ENCODE measurements at places on chromosomes 4 and X.

GRCh38 chr4:138298431-138298830, 56.3 kb upstream of the SLC7A11 start:
- DNase-seq, result no peak

- no peak for DNase-seq
Measured at GRCh38 chr4:169493164-169493524, 119.2 kb downstream of the NEK1 start.

DNA sequence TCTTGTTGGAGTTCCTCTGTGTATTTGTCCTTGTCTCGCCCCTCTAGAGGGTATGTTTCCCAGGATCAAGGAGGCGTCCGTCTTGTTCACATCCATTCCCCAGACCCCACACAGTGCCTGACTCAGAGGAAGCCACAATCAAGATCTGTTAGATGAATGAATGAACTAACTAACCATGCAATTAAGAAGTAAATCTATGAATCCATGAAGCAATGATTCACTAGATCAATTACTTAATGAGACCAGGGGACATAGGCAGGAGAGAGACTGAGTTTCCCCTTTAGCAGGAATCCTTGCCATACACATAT, 11.9 kb downstream of the BLOC1S4 start:
- DNase-seq, result no peak

DNA sequence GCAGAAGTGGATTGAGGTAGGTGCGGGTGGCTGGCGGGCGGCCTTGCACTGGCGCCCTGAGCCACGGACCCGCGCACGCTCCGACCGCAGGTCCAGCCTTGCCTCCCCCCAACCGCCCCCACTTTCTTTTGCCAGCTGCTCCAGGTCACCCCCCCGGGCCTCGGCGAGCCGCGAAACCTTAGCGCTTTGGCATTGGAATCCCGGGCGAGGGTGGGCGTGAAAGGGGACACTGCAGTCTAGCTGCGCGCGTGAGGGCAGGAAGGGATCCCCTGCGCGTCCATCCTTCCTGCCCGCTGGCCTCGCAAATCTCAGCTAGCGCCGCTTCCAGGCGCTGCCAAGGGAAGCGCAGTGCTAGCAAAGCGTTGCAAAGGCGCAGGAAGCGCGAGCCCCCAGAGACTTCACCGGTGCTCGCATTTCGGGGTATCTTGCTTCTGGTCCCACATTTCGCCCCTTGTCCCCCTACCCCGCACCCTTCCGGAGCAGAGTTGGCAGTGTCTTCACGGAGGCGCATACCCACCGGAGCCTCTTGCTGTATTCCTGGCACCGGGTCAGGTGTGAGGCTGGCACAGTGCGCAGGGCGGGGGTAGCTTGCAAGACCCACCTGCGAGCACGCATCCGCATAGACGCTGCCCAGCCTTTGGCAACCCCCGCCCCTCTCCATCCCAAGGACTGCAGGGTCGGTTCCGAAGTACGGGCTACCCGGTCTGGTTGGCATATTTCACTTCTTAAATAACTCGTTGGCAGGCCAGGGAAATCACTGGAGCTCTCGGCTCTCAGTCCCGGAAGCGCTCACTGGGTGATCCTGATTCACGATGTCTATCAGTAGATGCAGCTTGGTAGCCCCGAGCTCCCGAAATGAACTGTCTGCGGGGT, 104.4 kb downstream of the UCHL1 start:
- DNase-seq, result no peak

All from HFF-Myc (cell line).